CD4-positive, alpha-beta T cell treated with Interleukin-1 beta for 1 hour (primary cell): ENCODE measurements at places on chromosomes 6 and 20.
A peak's percentile ranks its signal among the peaks of the same experiment; 100 is the strongest.

- no peak for DNase-seq
Measured at GRCh38 chr20:53937339-53937741, 133.1 kb downstream of the BCAS1 start.

GRCh38 chr20:9330151-9330550 is 184.2 kb upstream of the LAMP5 start:
- no peak for DNase-seq

- no peak for DNase-seq
Measured at GRCh38 chr6:38323216-38323615, 316.5 kb downstream of the BTBD9 start.

GRCh38 chr6:103396768-103397167 is 1463.0 kb downstream of the HACE1 start:
- DNase-seq = no peak

GRCh38 chr6:149433881-149434280 is 33.8 kb downstream of the SUMO4 start:
- DNase-seq = no peak

- no peak for DNase-seq
Measured at GRCh38 chr6:34226731-34227586, 9.7 kb upstream of the HMGA1 start.

- no peak for DNase-seq
Measured at GRCh38 chr6:159594106-159594749, 98.8 kb downstream of the SOD2 start.

DNA sequence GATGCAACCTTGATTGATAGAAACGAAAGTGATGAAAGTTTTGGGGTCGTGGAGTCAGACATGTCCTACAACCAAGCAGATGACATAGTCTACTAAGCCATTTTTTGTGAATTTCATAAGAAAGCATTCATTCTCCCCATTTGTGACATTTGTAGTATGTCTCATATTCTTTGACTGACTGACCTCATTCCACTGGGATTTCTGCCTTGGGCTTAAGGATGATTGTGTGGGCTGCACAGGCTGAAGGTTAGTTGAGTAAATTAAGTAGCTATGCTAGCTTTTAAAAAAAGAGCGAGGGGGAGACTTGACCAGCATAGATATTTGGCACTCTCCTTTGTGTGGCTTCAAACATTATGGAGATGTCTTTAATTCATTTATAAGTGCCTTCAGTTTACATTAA is 28.9 kb downstream of the STMND1 start:
- DNase-seq = no peak

GRCh38 chr6:24856901-24857670 is 58.4 kb upstream of the ARMH2 start:
- no peak for DNase-seq

GRCh38 chr6:27759930-27760329 is 152.3 kb downstream of the OR2B2 start:
- DNase-seq = no peak

DNA sequence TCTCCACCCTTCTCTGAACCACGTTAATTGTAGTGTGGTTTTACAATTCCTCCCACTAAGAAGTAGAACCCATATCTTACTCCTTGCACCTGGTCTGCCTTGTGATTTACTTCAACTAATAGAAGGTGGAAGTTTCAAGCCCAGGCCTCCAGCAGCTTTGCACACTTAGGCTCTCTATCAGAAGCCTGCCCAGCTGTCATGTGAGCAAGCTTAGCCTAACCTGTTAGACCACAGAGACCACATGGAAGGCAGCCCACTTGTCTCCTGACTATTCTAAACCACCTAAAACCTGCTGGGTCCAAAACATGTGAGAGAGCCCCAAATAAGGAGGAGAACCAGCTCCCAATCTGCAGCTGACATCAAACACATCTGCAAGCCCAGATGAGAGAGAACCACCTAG is 127.6 kb upstream of the BTBD3 start:
- DNase-seq = no peak

GRCh38 chr6:28355743-28356665 is 6.3 kb downstream of the ZKSCAN3 start:
- DNase-seq = peak; percentile 53

DNA sequence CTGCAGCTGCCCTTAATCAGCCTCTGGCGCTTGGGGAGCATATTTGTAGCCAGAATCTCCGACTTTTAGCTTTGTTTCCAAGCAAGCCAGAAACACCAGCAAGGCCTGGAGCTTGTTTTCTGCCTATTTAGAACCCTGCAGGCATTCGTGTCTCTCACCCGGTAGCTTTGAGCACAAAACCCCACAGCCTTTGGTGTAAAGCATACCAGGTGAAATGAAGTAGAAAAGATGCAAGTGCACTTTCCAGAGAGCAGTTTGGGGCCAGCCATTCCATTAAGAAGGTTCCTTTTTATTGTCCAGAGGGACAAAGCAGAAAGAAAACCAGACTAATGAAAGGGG is 736 bp downstream of the FAM217B start:
- no peak for DNase-seq

GRCh38 chr6:35365594-35366203 is 23.3 kb downstream of the PPARD start:
- DNase-seq = no peak

- DNase-seq = no peak
Measured at GRCh38 chr6:4506223-4506622, 270.0 kb upstream of the CDYL start.

GRCh38 chr20:51930775-51931174 is 128.5 kb upstream of the SALL4 start:
- no peak for DNase-seq

DNA sequence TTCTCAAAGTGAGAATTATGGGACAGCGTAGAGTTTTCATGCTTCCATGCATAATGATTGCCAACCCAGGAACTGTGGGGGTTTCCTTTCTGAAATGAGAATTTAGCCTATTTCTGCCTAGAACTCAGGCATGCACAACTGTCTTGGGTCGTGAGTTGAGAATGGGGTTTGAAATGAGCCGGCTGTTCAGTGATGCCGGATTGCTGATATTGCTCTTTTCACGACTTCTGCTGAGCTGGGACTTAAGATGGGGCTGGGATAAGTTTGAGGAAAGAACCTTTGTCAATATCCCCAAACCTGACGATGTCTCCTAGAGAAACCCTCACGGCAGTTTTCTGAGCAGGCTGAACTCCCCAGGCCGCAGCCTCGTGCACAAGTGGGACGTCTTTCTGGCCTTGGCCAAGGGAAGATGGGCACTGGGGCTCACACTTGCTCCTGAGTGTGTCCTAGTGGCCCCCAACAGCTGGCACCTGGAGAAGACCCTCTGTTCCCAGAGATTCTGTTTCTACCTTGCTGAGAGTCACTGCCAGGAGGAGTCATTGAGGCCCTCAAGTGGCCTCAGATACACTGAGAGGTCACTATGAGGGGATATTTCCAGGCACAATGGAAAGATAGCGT is 34.1 kb upstream of the RIN2 start:
- no peak for DNase-seq

DNA sequence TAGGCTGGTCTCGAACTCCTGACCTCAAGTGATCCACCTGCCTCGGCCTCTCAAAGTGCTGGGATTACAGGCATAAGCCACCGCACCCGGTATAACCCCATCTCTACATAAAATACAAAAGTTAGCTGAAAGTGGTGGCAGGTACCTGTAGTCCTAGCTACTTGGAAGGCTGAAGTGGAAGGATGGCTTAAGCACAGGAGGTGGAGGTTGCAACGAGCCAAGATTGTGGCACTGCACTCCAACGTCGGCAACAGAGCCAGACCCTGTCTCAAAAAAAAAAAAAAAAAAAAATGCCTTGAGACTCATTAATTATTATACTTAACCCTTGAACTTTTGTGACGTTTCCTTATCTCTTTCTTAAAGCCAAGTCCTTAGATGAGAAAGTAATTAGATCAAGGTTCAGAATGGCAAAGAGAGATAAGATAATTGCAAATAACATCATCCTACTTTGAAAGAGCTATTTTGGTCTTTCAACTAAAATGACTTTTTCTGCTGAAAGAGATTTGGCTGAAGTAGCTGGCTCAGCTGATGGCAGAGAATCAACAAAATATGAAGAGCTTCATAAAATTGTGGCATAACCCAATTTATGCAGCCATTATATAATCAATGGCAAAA is 4.7 kb upstream of the SHLD1 start:
- no peak for DNase-seq

DNA sequence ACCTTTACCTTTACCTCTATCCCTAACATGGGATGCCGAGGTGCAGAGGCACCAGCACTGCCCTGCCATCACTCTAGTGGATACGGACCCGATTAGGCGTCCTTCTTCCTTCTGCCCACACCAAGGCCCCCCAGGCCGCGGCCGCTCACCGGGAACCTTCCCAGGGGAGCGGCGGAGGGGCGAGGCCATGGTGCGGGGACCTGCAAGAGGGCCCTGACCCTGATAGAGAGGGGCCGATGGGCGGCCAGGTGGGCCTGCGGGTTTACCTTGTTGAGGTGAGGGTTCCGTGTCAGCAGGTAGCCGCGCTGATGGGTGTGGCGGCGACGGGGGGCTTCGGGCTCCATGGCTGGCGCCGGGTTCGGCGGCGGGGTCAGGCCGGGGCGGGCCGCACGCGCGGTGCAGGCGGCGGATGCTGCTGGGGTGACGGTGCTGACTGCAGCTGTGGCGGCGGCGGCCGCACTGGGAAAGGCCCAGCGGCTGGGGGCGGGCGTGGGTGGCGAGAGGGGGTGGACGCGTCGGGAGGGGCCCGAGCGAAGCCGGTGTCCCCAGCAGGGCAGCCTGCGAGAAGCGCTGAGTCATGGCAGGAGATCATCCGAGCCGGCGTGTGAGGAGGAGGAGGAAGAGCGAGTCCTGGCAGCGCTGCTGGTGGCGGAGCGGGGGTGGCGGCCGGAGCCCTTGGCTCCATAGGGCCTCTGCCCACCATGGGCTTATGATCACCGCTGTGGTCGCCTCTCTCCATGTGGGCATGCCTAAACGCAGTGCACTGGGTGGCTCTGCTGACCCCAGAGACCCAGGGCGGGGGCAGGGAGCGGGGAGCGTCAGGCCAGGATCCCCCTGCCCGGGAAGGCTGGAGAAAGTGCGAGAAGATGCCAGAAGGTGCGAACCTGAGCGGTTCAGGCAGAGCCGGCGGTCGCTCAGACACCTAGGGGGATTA is at the start of gene ME1:
Gene ME1, minus strand, starts transcription at position 441 of the 934 bp plus-strand sequence. Its CDS starts 97 bp downstream, at position 344.
- DNase-seq = peak; percentile 76

DNA sequence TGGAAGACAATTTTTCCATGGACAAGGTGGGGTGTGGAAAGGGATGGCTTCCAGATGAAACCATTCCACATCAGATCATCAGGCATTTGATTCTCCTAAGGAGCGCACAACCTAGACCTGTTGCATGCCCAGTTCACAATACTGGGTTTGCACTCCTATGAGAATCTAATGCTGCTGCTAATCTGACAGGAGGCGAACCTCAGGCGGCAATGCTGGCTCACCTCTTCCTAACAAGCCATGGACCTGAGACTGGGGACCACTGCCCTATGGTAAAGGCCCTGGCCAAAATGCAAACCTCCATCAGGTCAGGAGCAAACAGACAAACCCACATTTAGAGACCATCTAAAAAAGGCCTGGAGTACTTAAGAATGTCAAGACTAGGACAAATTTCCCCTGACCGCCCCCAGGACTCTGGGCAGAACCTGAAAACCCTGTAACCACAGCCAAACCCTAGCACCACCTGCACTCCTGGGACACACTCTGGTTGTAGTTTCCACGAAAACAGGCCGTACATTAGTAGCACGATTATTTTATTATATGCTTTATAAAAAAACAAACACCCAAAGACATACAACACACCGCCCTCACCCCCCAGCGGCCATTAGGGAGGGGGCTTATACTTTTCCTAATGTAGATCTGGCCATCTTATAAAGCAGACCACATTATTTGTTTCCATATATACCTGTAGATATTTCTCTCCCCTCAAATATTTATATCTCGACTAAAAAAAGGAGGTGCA is 27.3 kb downstream of the SNX5 start:
- no peak for DNase-seq

- DNase-seq = no peak
Measured at GRCh38 chr6:165883851-165884640, 221.0 kb upstream of the PDE10A start.

- DNase-seq = no peak
Measured at GRCh38 chr6:21309807-21310221, 283.7 kb upstream of the SOX4 start.

DNA sequence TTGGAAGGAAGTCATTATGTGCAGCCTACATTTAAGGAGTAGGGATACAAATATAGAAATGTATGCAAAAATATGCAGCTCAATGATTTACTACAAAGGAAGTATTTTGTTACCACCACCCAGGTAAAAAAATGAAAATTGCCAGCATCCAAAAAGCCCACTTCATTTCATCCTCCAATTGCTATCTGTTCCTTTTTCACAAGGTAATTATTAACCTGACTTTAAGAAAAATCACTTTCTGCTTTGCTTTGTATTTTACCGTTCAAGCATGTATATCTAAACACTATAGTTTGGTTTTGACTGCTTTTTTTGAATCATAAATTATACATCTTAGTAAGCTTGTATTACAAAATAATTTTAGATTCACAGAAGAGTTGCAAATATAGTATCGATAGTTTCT is 768.5 kb upstream of the GJE1 start:
- no peak for DNase-seq

- DNase-seq = no peak
Measured at GRCh38 chr6:40715570-40716403, 128.6 kb upstream of the LRFN2 start.

DNA sequence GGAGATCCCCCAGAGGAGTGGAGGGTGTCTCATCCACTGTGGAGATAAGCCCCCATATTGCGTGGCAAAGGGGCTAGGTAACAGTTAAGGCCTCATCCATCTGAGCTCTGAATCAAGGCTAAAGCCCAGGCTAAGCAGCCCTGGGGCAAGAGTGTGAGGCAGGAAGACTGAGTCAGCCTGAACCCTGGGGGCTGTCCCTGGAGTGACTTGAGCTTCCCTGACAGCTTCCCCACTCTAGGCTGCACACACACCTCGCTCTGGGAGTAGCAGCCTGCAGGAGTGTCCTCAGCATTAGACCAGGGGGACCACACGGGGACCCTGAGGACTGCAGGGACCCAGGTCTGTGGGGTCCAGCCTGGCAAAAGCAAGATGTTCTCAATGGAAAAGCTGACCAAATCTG is 27.9 kb downstream of the UBD start:
- no peak for DNase-seq

GRCh38 chr6:43782764-43783513 is 12.9 kb downstream of the VEGFA start:
- DNase-seq = no peak

DNA sequence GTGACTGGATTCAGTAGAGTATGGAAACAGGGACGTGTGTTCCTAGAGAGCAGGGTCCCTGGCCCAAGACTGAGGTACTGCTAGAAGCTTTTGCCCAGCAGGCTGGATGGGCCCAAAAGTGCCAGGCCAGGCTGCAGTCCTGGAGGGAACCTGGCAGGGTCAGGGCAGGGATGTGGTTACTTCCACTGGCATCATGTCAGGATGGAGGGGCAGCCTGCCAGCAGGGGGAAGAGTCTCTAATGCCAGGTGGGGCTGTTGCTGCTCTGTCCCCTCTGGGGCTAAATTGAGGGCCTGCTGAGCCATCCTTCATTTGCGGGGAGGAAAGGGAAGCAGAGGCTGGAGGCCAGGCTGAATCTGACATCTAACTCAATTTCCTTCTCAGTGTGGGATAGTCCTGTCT is 17.2 kb downstream of the ZDHHC14 start:
- DNase-seq = no peak

- no peak for DNase-seq
Measured at GRCh38 chr6:30530014-30530413, 26.3 kb downstream of the GNL1 start.
